CD14-positive monocyte (primary cell): ENCODE measurements at places on chromosomes 12 and 14.
A peak's percentile ranks its signal among the peaks of the same experiment; 100 is the strongest.

DNA sequence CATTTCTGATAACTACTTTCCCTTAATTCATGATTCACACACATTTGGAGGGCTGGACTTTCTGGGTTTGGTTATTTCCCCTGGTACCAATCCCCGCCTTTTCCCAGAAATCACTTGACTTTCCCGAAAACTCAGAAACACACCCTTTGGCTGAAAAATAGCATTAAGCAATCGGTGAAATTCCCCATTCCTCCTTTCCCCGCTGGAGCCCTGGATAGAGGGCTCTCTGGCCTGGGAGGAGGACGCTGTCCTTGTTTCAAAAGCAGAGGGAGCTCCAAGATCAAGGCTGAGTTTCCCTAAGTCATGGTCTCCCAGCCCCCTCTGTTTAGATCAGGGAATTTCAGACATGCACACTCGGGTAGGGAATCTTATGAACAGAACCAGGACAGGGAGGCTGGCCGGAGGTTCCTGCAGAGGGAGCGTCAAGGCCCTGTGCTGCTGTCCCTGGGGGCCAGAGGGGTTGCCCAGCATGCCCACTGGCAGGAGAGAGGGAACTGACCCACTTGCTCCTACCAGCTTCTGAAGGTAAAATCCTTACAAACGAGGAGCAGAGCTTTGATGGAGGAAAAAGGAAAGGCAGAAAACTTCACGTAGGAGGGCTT lies at the start of gene C1S:
Gene C1S, plus strand, starts transcription at position 366 of the 602 bp plus-strand sequence. CDS start 1,195 bp downstream, outside the sequence.
- no peak for DNase-seq

DNA sequence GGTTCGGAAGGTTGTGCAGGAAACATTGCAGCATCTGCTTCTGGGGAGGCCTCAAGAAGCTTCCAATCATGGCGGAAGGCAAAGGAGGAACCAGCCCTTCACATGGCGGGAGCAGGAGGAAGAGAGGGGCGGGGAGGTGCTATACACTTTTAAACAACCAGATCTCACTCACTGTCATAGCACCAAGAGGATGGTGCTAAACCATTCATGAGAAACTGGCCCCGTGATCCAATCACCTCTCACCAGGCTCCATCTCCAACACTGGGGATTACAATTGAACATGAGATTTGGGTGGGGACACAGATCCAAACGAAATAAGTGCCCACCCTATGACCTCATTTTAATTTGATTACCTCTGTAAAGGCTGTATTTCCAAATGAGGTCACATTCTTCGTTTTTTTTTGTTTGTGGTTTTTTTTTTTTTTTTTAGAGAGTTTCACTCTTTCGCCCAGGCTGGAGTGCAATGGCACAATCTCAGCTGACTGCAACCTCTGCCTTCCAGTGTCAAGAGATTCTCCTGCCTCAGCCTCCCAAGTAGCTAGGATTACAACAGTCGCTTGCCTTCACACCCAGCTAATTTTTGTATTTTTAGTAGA lies 11.4 kb upstream of the ORAI1 start:
- peak; percentile 31 for DNase-seq

- DNase-seq: no peak
These were observed 444.3 kb downstream of the NELL2 start for GRCh38 chr12:44431647-44432343.

DNA sequence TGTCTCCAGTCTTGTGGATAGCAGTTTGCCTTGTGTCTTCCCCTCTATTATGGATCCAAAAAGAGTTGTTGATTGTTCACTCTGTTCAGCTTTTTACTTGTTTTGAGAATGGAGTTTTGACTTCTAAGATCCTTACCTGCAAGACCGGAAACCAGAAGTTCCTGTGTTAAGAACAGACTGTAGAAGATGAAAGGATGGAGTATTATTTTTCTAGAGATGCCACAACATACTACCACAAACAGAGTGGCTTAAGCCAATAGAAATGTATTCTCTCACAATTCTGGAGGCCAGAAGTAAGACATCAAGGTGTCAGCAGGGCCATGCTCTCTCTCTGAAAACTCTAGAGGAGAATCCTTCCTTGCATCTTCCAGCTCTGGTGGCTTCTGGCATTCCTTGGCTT lies 95.0 kb downstream of the IGF1 start:
- no peak for DNase-seq

DNA sequence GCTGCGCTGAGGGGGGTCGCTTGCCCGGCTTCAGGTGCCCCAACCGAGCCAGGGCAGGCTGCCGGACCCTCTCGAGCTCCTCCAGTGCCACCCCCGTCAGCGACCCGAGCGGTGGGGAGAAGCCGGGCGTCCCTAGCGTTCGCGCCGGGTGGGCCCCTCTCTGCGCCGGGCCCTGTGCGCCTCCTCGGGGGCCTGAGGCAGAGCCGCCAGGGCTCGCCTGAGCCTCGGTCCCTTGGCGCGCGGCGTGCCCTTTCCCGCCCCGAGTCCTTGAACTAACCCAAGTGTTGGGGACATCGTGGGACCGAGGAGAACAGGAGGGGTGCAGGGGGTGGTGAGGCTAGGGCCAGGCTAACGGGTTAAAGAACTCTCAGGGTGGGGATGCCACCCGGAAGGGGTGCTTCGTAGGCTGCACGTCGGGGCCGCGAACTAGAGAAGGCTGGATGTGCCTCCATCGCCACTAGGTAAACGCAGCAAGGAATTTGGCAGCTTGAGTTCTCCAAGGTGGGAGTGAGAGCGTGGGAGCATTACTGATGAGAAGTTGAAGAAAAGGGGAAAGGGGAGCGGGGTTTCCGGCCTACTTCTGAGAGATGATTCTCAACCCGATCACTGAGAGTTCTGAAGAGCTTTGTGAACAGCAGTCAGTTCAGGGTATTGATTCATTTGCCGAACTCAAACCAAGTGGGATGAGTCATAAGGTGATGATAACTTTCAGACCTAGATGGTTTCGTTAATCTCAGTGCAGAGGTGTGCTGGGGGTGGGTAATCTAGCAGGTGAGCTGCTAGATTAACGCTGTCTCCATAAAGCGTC lies 618 bp downstream of the RNF34 start:
- peak; percentile 12 for DNase-seq

- no peak for DNase-seq
These were observed 448.4 kb upstream of the SEL1L start for GRCh38 chr14:81982046-81982445.

DNA sequence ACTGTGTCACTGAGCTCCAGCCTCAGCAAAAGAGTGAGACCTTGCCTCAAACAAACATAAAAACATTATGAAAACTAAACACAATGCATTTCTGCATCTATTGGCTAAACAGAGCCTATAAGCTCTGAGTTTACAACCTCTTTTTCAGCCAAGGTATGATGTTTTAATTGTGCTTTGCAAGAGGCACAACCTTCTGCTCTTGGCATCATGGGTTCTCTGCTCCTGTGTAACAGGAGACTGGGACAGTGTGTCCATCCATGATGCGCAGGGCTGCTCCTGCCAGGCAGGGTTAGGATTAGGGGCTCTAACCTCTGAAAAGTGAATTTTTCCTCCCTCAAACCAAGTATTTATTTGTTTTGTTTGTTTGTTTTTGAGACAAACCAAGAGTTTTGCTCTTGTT lies 5.0 kb upstream of the NFKBIA start:
- no peak for DNase-seq

GRCh38 chr12:4353785-4354208 lies 25.7 kb downstream of the FGF23 start:
- no peak for DNase-seq

- DNase-seq: no peak
These were observed 8.4 kb downstream of the TMEM19 start for GRCh38 chr12:71694099-71694820.

- no peak for DNase-seq
These were observed 223.8 kb upstream of the FSCB start for GRCh38 chr14:44730860-44731259.

DNA sequence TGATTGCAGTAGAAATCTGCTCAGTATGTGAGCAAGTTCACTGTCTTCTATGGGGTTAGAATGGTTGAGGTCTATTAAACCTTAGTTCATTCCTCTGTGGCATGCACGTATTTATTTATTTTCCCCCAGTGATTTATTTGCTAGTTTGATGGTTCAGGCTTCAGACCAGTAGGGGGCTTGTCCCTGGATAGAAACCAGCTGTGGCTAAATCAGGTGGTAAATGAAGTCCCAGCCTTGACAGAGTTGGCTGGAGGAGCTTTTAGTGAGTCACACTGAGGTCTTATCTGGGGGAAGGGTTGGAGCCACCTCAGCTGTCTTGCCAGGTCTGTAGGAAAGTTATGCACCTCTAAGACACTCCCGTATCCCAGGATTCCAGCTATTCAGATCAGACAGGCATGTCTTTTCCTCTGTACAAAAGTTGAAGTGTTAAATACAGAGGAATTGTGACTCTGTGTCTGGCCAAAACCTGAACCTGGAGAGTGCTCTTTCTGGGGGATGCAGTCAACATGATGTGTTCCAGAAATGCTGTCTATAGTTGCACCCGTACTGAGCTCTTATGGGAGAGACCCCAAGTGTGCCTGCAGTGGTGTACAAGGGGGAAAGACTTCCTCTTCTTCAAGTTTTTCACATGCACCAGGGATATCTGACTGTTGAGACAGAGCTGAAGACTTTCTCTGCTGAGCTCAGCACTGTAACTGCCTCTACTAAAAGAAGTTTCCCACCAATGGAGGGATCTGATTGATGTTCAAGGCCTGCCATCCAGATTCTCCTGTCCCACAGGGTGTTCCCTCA lies 1322.1 kb downstream of the TMEM121 start:
- DNase-seq: no peak

DNA sequence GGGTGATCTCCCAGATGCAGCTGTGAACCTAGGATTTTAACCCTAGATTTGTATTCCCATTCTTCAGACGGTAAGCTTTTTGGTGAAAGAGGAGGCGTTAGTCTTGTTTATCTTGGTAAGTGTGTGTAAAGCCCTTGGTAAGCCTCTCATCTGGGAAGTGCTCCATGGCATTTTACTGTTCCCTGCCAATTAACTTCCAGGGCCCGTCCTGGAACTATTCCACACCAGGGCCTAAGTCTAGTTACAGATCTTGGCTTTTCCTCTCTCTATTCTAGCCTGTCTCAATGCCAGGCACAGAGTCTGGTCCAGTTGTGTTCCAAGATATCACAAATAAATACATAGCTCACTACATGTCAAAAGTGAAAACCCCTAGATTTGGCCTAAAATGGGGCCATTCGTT lies 42.4 kb downstream of the YEATS4 start:
- no peak for DNase-seq

GRCh38 chr12:77232045-77232444 lies 166.7 kb upstream of the E2F7 start:
- DNase-seq: no peak

DNA sequence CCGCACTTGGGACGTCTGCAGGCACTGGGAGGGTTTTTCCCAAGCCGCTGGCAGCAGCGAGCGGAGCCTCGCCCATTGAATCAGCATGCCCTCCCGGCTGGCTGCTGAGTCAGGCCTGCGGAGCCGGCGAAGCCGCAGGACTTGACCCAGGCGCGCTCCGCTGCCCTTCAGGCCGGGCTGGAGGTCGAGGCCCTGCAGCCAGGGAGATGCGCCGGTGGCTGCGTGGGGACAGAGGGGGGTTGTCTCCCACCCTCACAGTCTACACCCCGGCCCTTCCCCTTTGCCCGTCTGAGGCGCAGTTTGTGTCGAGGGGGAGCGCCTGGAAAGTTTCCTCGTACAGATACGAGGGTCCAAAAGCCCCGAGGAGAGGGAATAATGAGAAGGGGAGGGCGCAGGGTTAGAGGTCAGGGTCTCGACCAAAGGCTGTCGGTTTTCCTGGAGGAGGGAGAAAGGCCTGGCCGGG lies 759 bp upstream of the KLC1 start:
- DNase-seq: peak; percentile 90

DNA sequence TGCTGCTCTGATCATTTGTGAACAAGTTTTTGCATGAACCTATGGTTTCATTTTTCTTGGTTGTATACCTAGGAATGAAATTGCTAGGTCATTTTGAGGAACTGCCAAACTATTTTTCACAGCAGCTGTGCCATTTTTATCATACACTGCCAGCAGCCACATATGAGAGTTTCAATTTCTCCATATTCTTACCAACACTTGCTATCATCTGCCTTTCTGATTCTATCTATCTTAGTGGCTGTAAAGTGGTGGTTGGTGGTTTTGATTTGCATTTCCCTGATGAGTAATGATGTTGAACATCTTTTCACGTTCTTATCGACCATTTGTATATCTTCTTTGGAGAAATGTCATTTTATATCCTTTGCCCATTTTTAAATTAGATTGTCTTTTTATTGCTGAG lies 146.1 kb downstream of the C12orf75 start:
- DNase-seq: no peak

DNA sequence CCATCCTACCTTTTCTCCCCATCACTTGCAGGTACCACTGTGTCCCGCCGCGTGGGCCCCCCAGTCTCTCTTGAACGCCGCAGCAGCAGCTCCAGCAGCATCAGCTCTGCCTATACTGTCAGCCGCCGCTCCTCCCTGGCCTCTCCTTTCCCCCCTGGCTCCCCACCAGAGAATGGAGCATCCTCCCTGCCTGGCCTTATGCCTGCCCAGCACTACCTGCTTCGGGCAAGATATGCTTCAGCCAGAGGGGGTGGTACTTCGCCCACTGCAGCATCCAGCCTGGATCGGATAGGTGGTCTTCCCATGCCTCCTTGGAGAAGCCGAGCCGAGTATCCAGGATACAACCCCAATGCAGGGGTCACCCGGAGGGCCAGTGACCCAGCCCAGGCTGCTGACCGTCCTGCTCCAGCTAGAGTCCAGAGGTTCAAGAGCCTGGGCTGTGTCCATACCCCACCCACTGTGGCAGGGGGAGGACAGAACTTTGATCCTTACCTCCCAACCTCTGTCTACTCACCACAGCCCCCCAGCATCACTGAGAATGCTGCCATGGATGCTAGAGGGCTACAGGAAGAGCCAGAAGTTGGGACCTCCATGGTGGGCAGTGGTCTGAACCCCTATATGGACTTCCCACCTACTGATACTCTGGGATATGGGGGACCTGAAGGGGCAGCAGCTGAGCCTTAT lies 9.2 kb downstream of the ARHGAP9 start:
- no peak for DNase-seq

GRCh38 chr12:118513611-118514010 lies 137.3 kb downstream of the SUDS3 start:
- DNase-seq: no peak

- DNase-seq: no peak
These were observed 36.2 kb downstream of the FGD6 start for GRCh38 chr12:95181103-95181502.

- peak; percentile 66 for DNase-seq
These were observed 14.2 kb downstream of the VRTN start for GRCh38 chr14:74362361-74362915.

GRCh38 chr14:95146079-95146771 lies 11.1 kb downstream of the DICER1 start:
- DNase-seq: peak; percentile 27

- DNase-seq: no peak
These were observed 15.8 kb upstream of the ATP5F1B start for GRCh38 chr12:56661560-56661959.

- DNase-seq: no peak
These were observed 105.8 kb upstream of the NAP1L1 start for GRCh38 chr12:76190299-76190698.

GRCh38 chr14:93974833-93975232 lies 1.5 kb downstream of the ASB2 start:
- DNase-seq: peak; percentile 60
